ENCODE measurements at places on chromosomes 7 and 10. TPM values are rescaled to one million over a fixed set of nuclear protein-coding genes. Genes with fewer than 3 reads are reported as not detected.

GRCh38 chr7:24336461-24336860 lies 52.5 kb downstream of the NPY start:
- DNase-seq, result peak; percentile 53

- DNase-seq, result peak; percentile 30
Measured at GRCh38 chr7:91940171-91940570, 491 bp upstream of the AKAP9 start.

DNA sequence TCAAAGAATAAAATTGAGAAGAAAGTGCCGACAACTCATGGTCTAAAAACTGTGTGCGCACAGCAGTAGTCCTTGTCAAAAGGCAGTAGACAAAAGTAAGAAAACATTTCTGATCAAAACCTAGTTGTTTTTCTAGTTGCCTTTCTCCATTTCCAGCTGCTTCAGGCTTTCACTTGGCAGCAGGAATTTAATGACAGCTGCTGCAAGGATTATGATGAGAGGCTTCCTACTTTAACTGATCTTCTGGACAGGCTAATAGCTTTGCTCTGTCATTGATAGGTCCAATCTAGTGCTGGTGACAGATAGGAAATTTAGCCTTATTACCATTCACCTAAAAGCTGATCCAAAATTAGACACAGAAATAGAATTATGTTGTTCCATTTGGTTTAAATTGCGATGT lies 110.7 kb upstream of the SEMA3C start:
- DNase-seq, result no peak

- DNase-seq, result no peak
Measured at GRCh38 chr10:7102084-7102483, 308.8 kb downstream of the SFMBT2 start.

DNA sequence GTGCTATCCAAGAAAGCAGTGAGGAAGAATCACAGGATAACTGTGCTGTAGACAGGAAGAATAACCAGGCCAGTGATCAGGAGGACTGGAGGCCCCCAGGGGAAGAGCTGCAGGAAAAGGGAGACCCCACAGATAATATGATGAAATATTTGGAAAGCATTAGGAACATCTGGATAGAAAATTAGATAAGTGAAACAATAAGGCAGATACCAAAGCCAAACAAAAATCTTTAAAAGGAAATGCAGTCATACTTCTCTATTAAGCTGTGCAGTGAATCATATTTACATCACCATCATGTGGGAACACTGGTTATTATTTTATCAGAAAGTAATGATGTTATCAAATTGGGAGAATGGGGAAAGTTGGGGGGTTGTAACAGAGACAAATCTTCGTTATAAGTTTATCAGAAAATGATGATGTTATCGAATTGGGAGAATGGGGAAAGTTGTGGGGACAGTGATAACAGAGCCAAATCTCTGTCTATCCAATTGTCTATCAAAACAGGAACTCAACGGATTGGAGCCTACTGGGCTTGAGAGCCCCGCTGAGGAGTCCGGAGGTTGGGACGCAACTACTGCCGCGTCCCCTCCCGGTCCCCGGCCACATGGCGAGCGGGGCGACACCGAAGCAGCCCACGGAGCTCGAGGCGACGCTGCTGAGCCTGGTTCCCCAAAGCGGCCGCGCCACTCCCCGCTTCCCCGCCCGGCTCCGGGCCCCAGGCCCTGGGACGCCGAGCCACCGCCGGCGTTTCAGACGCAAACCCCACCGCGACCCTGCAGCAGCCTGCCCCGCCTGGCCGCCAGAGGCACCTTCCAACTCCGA lies 14.0 kb upstream of the RALA start:
- DNase-seq, result peak; percentile 82

GRCh38 chr7:46139079-46139478 lies 218.0 kb upstream of the IGFBP3 start:
- DNase-seq, result peak; percentile 87

GRCh38 chr10:71863203-71863602 lies 12.2 kb upstream of the PSAP start:
- no peak for DNase-seq

GRCh38 chr10:11011984-11012383 lies 5.7 kb upstream of the CELF2 start:
- DNase-seq, result peak; percentile 58

GRCh38 chr10:77943121-77943901 lies 16.8 kb upstream of the DLG5 start:
- DNase-seq, result peak; percentile 91

DNA sequence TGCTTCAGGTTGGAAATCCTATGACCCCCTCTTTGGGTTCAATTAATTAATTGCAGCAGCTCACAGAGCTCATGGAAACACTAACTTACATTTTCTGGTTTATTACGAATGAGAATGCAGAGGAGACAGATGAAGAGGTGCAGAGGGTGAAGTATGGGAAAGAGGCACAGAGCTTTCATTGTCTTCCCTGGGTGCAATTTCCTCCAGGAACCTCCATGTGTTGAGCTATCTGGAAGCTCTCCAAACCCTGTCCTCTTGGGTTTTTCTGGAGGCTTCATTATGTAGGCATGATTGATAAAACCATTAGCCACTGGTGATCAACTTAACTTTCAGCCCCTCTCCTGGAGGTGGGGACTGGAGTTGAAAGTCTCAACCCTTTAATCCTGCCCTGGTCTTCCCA lies 133.0 kb upstream of the AUTS2 start:
- no peak for DNase-seq

GRCh38 chr10:131621784-131622624 lies 278.8 kb upstream of the PPP2R2D start:
- no peak for DNase-seq

DNA sequence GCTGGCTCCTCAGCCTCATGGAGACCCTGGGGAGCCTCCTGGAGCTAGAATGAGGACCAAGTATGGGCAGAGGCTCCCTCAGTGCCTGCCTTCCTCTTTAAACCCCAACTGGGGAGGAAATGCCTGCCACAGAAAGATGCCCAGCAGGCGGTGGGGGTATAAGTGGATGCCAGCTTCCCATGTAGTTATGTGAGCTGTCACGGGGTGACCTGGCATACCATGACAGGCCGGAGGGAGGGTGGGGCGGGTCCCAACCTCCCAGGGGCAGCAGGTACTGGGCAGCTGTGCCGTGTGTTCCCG lies 35.0 kb downstream of the COL13A1 start:
- no peak for DNase-seq

GRCh38 chr7:44819292-44819691 lies 22.8 kb downstream of the PPIA start:
- no peak for DNase-seq

- no peak for DNase-seq
Measured at GRCh38 chr7:111091593-111092358, 849 bp downstream of the LRRN3 start.

DNA sequence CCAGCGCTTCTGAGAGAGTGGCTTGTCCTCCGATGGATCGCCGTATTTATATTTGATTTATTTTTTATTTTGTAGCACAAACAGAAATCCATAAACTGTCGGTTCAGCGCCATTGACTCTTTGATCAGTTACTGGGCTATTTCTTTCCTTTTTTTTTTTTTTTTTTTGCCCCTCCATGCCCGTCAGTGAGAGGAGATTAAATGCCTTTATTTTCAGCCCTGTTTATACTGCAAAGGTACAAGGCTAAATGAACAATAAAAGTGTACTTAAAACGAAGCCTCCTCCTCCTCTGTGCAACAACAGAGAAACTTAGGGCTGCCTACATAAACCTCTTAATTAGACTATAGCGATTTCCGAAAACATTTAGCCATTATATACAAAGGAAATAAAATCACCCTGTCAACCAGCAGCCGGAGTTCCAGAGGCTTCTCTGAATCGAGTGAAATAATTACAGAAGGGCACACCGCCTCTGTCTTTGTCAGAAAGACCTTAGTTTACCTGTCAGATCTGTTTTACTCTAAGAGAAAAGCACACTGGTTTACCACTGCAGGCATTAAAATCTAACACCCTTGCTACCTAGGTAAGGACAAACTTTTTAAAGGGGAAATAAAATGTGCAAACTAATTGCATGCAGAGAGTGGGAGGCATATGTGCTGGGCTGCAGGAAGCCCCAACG lies 3.5 kb downstream of the EBF3 start:
- DNase-seq, result no peak

DNA sequence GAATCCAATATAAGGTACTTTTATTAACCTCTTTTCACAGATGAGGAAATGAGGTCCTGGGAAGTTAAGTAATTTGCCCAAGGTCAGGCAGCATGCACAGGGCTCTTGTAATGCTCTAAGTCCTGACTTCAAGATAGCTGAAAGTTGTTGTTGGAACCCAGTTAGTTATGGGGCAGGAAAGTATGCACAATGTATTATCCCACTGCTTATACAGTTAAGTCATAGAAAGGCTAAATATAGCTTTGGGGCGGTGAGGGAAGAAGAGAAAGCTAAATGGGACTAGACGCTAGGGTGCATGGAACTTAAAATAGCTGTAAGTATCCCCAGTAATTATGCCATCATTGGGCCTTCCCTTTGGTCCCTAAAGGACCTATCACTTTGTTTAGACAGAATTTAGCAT lies 9.2 kb downstream of the GLCCI1 start:
- no peak for DNase-seq

DNA sequence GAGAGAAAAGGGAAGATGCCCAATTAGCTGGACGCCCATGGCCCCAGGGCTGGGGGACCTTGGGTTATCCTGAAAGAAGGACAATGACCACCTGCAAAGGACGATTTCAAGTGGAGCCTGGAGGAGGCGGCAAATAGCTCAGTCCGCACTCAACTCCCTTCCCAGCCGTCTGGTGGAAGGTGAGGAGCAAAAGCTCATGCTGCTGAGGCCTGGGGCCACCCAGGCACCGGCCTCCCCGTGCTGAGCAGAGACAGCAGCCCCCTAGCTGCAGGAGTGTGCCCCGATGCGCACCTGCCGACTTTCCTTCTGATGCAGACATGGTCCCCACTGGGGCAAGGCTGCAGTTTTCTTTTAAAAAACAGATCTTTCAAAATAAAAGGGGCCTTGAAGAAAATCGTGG lies 7.9 kb downstream of the FAM20C start:
- no peak for DNase-seq

GRCh38 chr7:156487811-156488533 lies 152.6 kb upstream of the RNF32 start:
- no peak for DNase-seq

DNA sequence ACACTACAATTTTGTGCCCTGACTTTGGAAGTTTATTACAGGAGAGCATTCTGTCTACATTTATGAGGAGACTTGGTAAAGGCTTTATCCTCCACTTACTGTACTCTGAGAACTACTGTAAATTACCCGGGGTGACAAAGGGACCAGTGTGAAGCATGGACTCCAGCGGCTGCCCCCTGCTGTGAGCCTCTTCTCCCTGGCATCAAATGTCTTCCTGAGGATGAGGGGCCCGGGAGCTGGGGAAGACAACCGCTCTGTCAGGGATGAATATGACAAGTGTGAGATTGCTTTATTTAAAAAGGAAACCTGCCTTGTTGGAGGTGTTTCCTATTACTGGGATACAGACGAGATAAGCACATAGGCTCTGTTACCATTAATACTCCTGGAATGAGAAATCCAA lies 714.8 kb downstream of the CCSER2 start:
- no peak for DNase-seq

DNA sequence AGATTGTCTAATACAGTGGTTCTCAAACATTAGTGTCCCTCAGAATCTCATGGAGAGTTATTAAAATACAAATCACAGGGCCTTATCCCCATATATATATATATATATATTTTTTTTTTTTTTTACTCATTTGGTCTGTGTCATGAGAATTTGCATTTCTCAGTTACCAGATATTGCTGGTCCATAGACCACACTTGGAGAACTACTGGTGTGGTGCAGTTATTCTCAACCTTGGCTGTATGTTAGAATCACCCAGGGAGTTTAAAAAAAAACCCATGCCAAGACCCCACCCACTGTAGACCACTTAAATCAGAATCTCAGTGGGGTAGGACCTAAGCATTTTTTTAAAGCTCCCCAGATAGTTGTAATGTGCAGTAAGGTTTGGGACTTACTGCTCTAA lies 179.9 kb downstream of the AUTS2 start:
- no peak for DNase-seq

GRCh38 chr10:73878365-73878764 lies 4.0 kb upstream of the CAMK2G start:
- DNase-seq, result no peak

DNA sequence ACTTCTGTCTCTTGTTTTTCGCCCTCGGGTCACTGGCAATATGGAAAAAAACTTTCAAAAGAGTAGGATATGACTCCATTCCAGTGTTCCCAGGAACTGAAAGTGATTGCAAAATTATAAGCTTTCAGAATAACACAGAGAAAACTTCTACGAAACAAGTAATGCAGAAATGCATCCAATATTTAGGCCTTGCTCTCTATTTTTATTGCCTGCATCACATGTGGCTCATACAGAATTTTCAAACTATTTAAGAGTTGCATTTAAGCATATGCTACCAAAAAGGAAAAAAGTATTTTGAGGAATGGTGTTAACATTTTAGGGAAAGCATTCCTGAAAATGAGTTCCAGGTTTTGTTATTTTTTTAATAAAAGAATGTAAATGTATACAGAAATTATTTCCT lies 228.0 kb downstream of the CACNB2 start:
- DNase-seq, result no peak

- DNase-seq, result no peak
Measured at GRCh38 chr10:9275861-9276260, 1221.4 kb downstream of the GATA3 start.

DNA sequence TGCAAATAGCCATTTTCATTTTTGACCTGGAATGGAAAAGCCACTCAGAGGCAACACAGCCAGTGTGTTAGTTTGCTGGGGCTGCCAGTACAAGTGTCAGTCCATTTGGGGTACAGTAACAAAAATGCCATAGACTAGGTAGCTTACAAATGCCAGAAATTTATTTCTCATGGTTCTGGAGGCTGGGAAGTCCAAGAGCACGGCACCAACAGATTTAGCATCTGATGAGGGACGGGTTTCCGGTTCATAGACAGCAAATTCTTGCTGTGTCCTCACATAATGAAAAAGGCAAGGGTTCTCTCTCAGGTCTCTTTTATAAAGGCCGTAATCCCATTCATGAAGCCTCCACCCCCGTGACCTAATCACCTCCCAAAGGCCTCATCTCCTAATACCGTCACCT lies 418.2 kb downstream of the TYW1 start:
- DNase-seq, result no peak

Gene CYP2W1
- total RNA-seq, result not detected

Gene UBTD1
- 12.4 TPM for total RNA-seq

Gene TSPAN13
- 32.6 TPM for total RNA-seq

Gene COMTD1
- 21.6 TPM for total RNA-seq

Gene SVOPL
- total RNA-seq, result under 0.01 TPM

Gene AVPI1
- total RNA-seq, result 99.3 TPM

Gene TMEM184A
- total RNA-seq, result 43.8 TPM

Gene VSTM4
- total RNA-seq, result under 0.01 TPM

Gene GIMAP6
- total RNA-seq, result not detected

Gene WASHC2A
- 24.0 TPM for total RNA-seq

Gene CPA2
- total RNA-seq, result not detected

Gene HMX3
- total RNA-seq, result 0.13 TPM

Gene PLEKHA1
- total RNA-seq, result 35.3 TPM

Gene TSPAN14
- total RNA-seq, result 21.1 TPM

Measured in bronchial epithelial cell (primary cell).